ENCODE measurements at places on chromosomes 4 and X.

DNA sequence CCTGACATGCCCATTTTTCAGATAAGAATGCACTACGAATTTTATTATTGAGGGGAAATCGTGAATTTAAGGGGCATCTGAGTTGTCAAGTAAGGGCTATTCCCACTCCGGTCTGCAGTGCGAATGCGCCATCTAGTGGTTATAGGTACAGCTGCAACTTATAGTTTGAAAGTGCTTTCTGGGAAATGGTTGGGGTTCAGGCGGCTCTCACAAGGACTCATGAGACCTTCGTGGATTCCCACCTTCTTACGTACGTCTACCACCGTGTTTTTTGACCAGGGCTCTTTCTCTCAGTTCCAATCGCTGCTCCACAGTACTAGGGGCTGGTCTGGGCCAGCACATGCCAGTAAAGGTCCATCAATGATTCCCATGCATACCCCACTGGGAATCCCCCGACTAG, 12.3 kb downstream of the MSL3 start:
- no peak for DNase-seq

GRCh38 chr4:89720981-89721380, 116.0 kb downstream of the SNCA start:
- DNase-seq: no peak

DNA sequence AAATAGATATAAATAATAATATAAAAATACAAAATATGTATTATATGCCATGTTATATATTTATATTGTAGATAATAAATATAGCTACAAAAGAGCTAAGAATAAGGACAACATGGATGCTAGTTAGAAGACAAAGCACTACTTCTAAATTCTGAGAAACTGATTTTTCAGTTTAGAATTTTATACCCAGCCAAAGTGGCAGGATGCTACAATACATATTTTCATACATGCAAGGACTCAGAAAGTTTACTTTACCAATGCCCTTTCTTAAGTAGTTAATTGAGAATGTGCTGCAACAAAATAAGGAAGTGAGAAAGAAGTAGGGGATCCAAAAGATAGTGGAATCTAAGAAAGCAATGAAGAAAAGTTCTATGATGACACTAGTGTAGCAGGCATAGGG, 64.5 kb downstream of the PDE5A start:
- no peak for DNase-seq

DNA sequence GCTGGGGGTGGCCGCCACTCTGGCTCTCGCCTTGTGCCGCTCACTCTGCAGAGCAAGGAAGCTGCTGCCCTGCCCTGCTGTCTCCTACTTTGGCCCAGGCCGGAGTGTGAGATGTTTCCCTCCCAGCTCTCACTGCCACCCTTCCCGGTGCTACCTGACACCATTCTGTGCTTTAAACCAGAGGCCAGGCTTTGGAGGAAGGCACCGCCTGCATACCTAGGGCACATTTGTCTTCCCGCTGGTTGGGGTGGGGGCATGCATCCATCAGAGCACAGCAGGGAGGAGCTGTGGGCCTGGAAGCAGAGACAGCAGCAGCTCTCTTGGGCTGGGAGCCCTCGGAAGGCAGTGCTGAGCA, 96.9 kb upstream of the PSAPL1 start:
- DNase-seq: no peak

DNA sequence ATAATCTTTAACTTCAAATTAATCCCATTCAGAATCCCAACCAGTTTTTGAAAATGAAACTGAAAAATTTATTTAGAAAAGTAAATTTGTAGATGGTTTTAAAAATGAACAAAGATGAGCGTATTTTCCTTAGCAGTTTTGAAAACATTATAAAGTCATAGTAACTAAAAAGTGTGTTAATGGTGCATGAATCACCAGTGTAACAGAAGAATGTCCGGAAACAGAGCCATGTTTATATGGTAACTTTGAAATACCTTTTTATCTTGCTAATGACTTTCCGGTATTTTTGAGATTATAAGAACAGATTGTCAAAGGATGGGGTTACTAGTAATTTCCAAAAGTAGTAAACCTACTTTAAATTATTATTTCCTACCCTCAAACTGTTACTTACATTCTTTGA, 145.9 kb downstream of the IRS4 start:
- no peak for DNase-seq

DNA sequence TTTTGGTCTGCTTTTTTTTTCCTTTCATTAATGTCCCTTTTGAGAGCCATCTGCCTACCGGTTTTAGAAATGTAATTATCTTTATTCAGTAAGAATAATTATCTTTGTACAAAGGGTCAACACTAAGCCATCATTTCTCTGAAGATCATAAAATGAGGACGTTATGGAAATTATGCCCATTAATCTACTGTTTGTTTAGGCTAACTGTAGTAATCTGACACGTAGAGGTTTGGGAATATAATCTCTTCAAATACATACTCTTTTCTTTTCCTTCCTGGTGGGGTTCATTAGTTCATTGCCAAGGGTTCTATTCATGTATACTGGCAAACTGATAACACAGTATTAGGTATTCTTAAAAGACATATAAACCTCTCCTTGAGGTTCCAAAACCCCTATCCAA, 3.8 kb upstream of the HSD17B13 start:
- no peak for DNase-seq

DNA sequence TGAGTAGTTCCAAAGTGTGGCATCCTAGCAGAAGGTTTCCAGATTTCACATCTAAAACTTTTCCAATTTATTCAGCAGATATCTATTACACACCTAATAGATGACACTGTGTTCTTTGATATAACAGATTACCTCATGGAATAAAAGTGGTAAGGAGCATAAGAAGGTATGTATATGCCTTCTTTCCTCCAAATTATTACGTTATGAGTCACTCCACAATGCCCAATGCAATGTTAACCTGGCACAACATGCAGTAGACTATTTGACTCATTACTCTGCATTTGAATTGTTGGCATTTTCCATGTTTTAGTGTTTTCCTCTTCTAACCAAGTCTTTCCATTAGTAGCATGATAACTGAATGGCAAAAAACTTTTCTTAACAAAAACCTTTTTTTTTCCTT, 383.6 kb downstream of the ADGRL3 start:
- DNase-seq: no peak

DNA sequence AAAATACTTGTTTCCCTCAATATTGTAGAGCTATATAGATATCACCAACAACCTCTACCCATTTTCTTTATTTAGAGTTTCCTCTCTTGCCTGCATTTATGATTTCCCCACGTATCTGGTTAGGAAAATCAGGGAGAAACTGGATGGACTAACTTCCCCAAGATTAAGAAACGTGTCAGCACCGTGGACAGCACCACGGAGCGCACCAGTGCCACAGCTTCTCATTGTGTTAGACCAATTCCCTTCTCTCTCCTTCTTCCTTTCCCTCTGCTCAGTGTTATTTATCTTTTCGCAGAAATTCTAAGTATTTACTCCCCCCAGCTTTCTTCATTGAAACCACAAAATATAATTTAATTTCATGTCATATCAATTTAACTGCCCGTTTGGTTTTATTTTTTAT, 568.6 kb upstream of the BOD1L1 start:
- no peak for DNase-seq

GRCh38 chrX:47902161-47902560, 65.5 kb downstream of the ZNF81 start:
- DNase-seq: no peak

GRCh38 chr4:33961761-33962160, 2282.6 kb downstream of the ARAP2 start:
- no peak for DNase-seq

GRCh38 chr4:77104791-77105540, 29.2 kb upstream of the CCNI start:
- DNase-seq: peak; percentile 94

DNA sequence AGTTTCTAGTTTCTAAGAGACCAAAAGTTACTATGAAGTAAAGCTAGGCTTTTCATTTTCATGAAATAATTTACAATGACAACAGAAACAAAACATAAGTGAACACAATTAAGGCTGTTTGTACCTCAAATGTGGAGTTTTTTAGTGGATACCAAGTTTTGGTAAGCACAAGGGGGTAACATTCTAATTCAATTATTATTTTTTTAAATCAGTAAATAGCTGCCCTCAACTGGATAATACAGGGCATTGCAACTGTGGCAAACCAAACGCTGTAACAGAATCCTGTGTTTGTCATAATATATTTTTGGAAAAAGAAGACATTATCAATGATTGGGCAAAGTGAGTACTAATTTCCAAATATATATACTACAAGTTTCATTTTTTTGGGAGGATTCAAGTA, 150.3 kb downstream of the FBXW7 start:
- DNase-seq: no peak

DNA sequence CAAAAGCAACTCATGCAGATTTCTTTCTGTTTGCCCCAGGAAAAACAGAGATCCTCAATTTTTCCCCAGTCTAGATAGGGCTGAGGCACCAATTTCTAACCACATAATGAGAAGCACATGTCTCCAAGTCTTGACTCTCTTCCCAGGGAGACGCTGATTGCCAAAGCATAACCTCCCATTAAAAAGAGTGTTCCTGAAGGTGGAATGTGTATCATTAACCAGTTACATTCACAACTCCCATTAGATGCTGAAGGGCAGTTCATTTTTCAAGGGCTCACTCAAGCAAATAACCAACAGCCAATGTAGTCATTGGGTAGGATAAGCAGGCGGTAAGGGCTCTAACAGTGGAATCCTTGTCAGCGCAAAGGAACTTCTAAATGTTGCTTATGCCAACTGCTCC, 27.5 kb downstream of the TMEM47 start:
- no peak for DNase-seq

GRCh38 chr4:76292730-76293129, 13.8 kb upstream of the STBD1 start:
- peak; percentile 43 for DNase-seq

DNA sequence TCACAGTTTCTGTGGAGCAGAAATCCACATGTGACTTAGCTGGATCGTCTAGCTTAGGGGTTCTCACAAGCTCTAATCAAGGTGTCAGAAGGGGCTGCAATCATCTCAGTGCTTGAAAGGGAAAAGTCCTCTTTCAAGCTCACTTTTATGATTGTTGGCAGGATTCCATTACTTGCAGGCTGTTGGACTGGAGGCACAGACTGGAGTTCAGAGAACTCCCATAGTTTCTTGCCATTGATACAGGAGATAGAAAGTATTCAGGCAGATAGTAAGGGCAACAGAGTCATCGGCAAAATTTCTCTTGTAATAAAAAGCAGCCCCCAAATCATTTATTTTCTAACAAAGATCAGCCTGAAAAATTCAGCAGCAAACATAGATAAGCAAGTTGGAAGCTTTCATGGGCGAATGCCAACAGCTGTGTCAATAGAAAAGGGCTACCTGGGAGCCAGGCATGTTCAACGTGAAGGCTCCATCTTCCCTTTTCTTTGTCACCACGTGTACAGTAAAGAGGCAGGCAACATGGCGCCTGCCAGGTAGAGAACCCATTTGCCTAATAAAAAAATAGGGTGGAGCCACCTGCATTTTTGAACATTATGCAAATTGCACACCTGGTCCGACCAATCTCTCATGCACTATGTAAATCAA, 64.4 kb downstream of the CXCL13 start:
- peak; percentile 22 for DNase-seq

DNA sequence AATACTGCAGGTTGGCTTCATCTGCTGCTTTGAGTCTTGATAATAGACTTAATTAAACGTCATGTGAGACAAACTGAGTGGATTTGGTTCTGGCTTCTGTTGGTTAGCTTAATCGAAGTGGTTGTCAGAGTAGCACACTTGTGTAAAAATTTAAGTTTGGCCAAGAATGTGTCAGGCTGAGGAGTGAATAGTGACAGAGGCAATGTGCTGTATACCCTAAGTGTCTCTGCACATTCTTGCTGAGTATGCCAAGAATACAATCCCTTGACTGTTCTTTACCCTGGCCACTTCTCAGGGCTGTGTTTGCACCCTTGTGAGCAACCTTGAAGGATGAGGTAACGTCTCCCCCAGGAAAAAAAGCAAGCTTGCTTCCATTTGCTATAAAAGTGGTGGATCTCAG, 14.9 kb downstream of the RPS3A start:
- DNase-seq: no peak

DNA sequence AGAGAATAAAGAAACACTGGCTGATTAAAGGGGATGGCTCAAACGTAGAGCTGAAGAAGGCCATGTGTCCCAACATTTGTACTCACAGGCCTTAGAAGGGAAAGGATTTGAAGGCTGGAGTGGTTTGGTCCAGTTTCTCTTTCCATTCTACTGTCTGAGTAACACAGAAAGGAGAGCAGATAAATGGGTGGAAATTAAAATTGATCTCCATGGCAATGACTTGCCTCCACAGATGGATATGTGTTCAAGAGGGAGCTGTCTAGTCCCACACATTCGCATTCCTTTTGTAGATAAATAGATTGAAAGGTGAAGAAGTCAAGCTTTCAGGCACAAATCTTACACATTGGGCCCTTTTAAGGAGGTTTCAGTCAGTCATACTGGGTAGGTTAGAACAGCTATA, 74.6 kb downstream of the DOCK11 start:
- DNase-seq: no peak

DNA sequence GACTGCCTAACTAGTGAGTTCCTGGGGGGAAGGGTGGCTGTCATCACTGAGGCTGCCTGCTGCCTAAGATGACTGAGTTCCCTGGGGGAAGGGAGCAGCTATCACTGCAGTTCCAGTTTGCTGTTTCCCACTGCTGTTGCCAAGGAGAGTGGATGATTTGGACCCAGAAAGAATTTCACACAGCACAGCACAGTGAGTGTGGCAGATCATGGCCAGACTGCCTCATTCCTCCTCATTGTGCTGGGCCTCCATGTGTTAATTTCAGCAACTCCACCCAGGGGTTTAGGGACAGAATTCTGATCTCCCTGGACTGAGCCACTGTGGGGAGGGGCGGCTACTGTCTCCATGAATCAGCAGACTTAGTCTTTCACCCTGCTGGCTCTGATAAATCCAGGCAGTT, 125.0 kb downstream of the TEX13C start:
- DNase-seq: no peak

DNA sequence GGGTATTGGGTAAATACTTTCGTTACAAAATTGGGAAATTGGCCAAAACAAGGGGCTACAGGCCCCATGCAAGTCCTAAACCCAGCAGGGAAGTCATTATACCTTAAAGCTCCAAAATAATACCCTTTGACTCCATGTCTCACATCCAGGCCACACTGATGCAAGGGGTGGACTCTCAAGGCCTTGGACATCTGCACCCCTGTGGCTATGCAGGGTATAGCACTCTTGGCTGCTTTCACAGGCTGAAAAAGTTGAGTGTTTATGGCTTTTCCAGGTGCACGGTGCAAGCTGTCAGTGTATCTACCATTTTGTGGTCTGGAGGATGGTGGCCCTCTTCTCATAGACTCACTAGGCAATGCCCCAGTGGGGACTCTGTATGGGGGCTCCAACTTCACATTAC, 326.5 kb downstream of the TEX13C start:
- no peak for DNase-seq

GRCh38 chr4:52751487-52751911, 274 bp upstream of the ERVMER34-1 start:
- DNase-seq: peak; percentile 17

DNA sequence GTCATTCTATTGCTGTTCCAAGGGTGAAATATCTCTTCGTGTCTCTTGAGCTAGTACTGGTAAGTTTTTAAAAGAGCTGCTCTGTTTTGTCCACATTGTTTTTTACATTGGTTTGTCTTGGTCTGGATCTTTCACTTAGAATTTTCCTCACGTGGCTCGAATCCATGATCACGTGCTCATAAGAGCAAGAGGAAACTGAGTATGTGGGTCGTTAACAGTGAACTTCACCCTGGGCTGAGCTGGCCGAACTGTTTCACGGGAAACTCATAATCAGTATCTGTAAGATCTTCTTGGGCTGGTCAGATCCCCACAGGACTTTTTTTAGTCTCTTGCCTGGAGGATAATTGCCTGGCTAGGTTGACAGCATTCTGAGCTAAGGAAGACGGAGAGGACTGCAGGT, 77.8 kb upstream of the HELT start:
- no peak for DNase-seq

- no peak for DNase-seq
Observed at GRCh38 chr4:5884796-5885195, 8.1 kb downstream of the CRMP1 start.
